ENCODE measurements at places on chromosomes 2 and 18.

GRCh38 chr2:202034249-202035088 lies 814 bp downstream of the FZD7 start:
- DNase-seq, result no peak

DNA sequence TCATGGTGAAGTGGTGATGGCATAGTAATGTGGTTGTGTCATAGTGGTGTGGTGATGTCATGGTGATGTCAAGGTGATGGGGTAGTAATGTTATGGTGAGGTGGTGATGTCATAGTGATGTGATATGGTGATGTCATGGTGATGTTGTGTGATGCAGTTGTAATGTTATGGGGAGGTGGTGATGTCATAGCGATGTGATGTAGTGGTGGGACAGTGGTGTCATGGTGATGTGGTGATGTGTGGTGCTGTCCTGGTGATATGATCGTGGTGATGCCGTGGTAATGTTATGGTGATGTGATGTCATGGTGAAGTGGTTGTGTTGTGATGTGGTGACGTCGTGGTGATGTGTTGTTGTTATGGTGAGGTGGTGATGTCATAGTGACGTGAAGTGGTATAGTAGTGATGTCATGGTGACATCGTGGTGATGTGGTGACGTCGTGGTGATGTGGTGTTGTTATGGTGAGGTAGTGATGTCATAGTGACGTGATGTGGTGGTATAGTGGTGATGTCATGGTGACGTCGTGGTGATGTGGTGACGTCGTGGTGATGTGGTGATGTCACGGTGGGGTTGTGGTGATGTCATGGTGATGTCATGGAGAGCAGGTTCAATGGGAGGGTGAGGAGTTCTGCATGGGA lies 242.7 kb upstream of the MYT1L start:
- DNase-seq, result no peak

DNA sequence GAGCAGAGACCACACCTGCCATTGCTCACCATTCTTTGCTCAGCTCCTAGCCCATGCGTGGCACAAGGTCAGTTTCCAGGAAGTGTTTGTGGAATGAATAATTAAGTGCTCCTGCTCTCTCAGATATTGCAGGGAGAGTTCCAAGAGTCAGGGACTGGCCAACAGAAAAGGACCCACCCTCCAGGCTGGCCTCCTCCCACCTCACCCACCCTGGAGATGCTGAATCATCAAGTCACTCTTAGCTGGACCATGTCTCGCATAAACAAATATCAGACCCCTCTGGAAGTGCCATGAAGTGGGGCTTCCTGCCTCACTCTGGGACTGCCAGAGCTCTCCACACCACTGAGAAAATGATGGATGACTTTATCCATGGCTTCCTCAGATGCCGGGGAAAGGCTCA lies 256.0 kb downstream of the TNS1 start:
- DNase-seq, result no peak

DNA sequence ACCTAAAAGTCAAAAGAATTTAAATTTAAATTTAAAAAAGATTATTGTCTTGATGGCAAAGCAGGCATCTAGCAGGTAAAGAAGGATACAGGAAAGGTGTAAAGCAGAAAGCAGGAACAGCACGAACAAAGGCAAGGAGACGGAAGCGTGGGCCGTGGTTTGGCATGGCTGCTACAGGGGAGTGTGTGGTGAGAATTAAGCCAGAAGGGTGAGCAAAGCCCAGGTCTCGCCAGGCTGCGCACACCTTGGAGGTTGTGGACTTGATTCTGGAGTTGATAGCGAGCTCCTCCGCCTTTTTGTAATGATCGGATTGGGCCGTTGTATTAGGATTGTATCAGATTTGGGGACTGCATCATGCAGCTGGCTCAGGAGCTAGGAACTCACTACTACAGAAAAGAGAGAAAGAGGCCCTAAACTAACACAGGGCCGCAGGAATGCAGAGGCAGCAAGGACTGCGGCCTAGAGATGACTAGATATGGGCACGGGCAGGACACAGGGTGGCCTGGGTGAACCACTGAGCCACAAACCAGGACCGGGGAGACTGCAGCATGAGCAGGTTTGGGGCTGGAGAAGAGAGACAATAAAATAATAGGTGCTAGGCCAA lies 71.4 kb upstream of the TMEM247 start:
- DNase-seq, result no peak

DNA sequence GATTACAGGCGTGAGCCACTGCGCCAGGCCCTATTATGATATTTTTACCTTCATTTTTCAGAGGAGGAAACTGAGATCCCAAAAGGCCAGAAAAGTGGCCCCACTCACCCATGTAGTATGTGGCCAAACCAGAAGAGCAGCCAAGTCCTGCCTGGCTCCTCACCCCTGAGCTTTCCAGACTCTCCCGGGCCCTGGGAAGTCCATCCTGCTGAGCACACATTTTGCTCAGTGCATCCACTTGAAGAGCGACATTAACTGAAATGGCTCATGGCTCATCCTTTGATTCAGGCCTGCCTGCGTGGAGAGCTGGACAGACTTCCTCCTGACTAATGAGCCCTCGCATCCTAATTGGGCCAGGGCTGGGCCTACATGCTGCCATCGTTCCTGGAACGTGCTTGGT lies 9.5 kb upstream of the NGEF start:
- DNase-seq, result no peak

DNA sequence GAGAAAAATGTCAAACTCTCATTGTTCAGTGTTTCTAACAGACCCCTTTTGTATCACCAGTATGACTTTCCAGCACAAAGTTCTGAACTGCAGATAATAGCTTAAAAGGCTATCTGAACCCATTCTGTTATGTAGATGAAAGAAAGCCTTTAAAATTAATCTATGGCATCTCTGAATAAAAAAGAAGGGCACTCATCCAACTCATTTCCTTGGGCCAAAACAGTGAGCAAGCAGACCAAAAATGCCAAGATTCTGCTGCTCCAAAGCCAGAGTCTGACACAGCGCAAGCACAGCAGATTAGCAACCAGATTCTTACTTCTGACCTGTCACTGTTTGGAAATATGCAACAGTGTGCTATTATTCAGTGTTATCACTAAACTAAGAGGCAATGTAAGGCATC lies 22.6 kb upstream of the ITGA6 start:
- no peak for DNase-seq

GRCh38 chr2:26068602-26069298 lies 34.9 kb downstream of the RAB10 start:
- peak; percentile 10 for DNase-seq

DNA sequence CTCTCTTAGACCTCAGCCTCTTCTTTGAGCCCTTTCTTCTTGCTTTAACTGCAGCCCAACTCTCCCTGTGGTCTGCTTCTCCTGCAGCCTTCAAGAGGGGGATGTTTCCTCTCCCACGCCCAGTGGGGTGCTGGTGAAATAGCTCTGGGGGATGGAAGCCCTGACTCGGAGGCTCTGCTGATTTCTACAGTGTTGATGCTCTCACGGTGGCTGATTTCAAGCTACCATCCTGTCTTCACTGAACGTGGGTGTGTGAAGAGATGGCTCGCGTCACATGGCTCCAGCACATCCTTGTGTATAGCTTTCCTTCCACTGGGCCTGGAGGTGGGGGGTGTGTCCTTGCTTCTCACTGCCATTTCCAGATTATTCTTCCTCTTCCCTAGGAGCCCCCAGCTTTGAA lies 20.0 kb downstream of the MPP4 start:
- DNase-seq, result no peak

DNA sequence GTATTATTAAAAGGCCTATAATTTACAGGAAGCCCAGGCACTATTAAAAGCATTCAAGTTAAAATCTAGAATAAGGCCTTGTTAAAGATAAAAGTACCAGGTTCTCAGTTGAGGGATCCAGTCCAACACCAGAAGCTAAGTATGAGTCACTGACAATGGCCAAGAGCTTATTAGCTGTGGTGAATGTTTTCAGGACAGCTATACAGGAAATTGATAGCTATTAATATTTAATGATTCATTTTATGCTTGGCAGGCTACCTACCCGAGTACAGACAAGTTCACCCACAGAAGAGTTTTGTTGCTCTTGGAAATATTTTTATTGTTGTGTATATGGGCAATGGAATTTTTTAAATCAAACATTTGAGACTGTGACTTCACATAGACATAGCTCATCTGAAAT lies 729.6 kb upstream of the ZNF804A start:
- no peak for DNase-seq

DNA sequence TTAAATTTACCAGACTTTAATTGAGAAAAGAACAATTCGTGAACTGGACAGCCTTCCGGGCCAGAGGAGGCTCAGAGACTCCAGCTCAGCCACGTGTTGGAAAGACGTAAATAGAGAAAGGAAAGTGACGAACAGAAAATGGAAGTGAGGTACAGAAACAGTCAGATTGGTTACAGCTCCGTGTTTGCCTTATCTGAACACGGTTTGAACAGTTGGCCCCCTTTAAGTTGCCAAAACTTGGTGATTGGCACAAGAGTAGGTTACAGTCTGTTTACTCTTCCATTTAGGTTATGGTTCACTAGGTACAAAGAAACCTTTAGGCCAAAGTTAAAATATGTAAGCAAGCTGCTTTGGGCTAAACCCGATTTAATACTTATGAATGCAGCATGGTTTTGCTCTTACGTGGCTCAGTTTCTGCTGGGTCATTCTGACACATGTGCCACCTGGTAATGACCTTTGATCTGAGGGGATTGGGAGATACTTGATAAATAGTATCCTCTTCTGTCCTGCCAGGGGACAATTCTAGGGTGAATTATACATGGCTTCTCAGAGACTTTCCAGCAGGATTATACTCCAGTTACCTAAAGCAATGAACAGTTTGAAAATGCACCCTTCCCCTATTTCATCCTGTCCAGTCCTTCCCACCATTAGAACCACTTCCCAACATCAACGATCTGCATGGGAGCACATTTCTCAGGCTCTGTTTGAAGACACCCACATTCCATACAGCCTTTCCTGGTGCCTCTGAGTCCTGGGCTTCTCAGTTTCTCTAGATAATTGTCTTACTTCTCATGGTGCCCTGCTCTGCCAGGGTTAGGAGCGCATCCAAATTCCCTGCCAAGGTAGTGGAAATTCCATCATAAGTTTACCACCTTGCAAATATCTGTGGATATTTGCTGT lies 65.1 kb upstream of the TGIF1 start:
- no peak for DNase-seq

- no peak for DNase-seq
Observed at GRCh38 chr2:51027968-51028367, 4.0 kb downstream of the NRXN1 start.

DNA sequence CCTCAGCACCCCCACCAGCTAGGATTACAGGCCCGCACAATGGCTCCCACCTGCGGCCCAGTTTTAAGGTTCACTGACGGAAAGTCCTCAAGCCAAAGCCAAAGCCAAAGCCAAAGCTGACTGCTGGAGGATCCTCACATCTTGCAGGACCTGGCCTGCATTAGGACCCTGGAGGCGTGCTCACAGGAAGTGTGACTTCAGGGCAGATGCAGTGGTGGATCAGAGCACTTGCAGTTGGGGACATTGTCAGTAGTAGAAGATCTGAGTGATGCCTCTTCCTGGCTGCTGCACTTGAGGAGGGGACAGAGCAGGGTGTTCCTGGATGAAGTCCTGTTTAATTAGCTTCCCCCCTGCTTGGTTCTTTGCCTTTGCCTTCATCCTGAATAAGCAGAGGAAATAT lies 69.0 kb upstream of the ALPP start:
- no peak for DNase-seq

DNA sequence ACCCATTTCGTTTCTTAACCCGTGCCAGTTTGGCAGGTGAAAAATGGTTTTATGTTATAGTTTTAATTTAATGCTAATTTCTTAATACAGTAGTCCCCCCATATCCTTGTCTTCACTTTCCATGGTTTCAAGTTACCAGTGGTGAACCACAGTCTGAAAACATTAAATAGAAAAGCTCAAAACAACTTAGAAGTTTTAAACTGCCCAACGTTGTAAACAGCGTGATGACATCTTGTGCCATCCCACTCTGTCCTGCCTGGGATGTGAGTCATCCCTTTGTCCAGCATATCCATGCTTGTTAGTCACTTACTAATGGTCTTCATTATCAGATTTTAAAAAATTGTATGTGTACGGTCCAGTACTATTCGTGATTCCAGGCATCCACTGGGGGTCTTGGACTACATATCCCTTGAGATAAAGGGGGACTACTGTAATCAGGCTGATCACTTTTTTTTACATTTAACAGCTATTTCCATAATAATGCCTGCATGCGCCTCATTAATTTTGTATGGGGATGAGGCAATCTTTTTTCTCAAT lies 31.9 kb downstream of the SLC66A3 start:
- no peak for DNase-seq

- no peak for DNase-seq
Observed at GRCh38 chr2:70831861-70832260, 3.8 kb downstream of the CD207 start.

DNA sequence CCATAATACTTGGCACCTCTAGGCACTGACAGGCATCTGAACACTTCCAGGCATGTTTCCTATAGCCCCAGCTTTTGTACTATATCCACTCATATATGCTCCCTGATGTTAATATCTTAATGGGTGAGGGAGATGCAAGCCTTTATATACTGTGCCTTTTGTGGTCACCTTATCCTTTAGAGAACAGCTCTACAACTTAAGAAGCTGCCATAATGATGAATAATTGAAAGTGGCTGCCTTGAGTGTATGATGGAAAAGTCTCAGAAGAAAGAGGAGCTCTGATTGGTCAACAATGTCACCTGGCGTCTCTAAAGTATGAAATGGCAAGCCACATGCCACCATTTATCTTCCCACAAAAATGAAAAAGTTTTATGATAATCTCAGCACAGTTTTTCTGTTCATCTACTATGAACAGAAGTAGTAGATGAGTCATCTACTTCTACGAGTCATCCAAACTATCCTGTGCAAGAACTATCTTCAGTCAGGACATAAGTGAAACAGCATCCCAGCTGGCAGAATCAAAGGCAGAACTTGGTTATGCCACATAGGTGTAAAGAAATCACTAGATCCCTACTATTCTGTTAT lies 997.9 kb upstream of the CELF4 start:
- DNase-seq, result no peak

- no peak for DNase-seq
Observed at GRCh38 chr18:63346480-63347183, 20.4 kb downstream of the KDSR start.

GRCh38 chr2:209905691-209906090 lies 96.7 kb upstream of the RPE start:
- no peak for DNase-seq

GRCh38 chr2:158546412-158547144 lies 89.8 kb downstream of the PKP4 start:
- no peak for DNase-seq

DNA sequence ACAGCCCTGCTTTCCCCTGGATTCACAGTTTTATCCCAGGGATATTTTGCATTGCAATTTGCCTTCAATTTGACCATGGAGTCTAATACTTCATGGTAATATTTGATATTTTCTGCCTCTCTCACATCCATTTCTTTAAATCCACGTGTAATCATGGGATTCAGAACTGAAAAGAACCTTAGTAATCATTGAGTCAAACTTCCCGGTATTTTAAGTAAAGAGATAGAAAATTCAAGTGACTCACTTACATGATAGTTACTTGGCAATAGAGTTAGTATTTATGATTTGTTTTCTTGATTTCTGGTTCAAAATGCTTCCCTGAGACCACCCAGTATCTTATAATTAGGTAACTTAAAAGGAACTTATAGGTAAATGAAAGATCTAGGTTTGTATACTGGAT lies 33.7 kb upstream of the CDC42EP3 start:
- DNase-seq, result no peak

All from stimulated activated CD4-positive, alpha-beta T cell treated with anti-CD3 and anti-CD28 coated beads, TNF-alpha, amount 100 ng/mL, for 1 hour (primary cell).